D721Med (cell line): ENCODE measurements at places on chromosomes 16 and 17.

- no peak for DNase-seq
These were observed 4.5 kb downstream of the PLD2 start for GRCh38 chr17:4811471-4811870.

GRCh38 chr17:9169116-9169515 is 147.8 kb downstream of the NTN1 start:
- DNase-seq = no peak

GRCh38 chr17:40352237-40352778 is 12.2 kb downstream of the GJD3 start:
- no peak for DNase-seq

DNA sequence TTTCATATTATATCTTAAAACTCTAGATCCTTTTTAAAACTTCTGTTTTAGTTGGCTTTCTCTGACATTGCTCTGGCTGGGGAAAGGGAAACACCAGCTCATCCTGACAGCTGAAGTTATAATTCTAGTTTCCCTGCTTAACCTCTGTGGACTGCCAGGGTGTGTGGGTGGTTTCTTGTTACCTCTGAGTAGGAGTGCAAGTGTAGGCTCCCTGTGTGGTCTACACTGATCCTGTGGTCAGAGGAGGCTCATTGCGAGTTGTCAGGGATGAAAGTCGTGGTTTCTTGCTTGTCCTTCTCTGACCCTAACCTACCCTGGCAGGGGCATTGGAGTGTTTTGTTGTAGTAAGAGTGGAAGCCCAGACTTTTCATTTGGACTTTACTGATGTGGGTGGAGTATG is 221.0 kb downstream of the UTP18 start:
- no peak for DNase-seq

- DNase-seq = peak; percentile 92
These were observed at the start of gene MPP3 for GRCh38 chr17:43832976-43833829. TSS of gene MPP3 (minus strand) at chr17:43833146. CDS start at chr17:43831906, 1,240 bp downstream.

DNA sequence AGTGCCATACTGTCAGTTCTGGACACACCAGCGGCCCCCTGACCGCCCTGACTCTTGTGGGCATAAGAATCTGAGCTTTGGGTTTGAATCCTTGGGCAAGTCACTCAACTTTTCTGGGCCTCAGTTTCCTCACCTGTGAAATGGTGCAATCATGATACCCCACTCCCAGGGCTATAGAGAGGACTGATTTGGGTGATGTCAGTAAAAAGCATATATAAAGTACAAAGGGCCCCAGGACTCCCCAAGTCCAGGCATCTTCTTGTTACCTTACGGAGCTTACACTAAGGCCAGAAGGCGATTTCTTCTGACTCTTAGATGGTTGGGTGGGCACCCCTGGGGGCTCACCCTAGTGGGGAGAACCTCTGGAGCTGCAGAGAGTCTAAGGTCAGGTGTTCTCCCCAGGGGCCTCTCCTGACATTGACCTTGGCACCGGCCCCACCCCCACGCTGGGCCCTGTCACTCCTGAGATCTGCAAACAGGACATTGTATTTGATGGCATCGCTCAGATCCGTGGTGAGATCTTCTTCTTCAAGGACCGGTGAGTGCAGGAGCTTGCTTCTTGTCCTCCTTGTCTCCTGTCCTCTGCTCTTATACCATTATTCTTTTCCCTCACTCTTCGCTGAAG is 13.9 kb downstream of the MMP2 start:
- no peak for DNase-seq

GRCh38 chr17:77326636-77327035 is 185.9 kb downstream of the SEC14L1 start:
- DNase-seq = no peak

DNA sequence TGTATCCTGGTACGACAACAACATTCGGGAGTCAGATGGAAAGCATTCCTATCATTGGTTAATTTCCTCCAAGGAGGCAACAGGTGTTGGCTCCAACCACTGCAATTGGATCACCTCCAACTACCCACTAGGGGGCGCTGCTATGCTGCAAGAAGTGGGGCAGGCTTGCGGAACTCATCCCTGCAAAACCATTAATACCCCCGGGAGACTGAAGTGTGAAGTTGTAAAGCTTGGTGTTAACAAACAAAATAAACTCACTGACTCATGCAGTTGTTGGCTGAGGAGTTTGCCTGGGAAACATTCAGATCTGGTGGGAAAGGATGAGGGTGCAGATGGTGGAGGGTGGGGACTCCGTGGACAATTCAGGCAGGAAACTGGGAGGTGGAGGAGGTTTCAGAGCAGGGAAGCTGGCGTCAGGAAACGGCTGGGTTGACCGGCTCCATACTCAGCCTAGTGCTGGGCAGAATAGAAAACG is 84.9 kb downstream of the HS3ST2 start:
- DNase-seq = no peak

- DNase-seq = no peak
These were observed 369.8 kb downstream of the CPPED1 start for GRCh38 chr16:12433691-12434390.

- DNase-seq = no peak
These were observed 13.5 kb downstream of the TBX4 start for GRCh38 chr17:61465550-61466237.

DNA sequence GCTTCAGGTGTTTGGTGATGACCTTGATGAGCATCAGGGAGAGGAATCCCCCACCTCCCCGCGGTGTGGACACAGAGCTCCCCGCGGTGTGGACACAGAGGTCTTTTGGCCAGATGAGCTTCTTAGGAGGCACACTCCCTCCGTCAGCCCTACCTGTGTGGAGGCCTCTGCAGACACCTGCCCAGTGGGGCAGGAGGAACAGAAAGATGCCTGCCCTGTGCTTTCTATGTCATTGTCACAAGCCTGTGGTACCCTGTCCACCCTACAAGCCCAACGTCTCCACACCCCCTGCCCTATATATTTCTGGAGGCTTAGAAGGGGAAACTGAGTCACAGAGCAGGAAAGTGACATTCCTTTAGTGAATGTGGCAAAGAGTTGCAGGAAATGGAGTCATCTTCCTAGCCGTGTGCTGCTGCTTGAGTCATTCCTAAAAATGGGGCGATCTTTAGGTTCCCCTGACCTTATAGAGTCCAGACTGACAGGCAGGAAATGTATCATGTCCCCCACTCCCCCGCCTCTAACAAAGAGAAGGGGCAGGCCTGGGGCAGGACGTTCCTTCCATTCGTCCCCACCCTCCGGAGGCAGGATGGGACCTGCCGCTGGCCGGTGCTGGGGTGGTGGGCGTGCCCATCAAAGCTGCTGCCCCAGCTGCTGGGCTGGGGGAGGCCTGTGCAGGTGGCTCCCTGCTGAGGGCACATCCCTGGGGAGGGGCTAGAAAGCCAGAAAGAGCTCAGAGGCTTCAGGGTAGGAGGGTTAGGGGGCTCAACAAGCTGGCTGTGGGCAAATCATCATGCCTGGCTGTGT is 1.0 kb upstream of the C16orf74 start:
- DNase-seq = no peak

GRCh38 chr16:2702438-2702825 is 17.6 kb downstream of the PRSS27 start:
- no peak for DNase-seq

- no peak for DNase-seq
These were observed 1.1 kb downstream of the SRSF1 start for GRCh38 chr17:58005728-58006559.

GRCh38 chr17:11742886-11743285 is 144.6 kb downstream of the DNAH9 start:
- DNase-seq = no peak

DNA sequence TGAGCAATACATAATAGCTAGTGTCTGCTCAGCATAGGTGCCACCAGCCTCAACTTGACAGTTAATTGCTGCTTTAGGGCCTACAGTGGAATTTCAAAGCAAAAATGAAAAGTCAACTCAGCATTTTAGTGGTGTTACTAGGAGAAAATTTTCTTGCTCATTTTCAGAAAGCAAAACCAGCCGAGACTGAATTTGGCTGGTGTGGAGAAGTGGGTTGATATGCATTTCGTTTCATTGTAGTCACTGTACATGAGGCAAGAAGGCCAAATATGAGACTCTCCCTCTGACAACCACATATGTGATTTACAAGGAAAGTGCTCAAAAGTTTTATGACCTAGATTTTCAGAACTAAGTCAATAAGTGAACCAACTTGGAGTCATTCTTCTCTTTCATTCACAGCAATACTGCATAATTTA is 54.0 kb downstream of the DUSP14 start:
- no peak for DNase-seq
